ENCODE measurements at places on chromosomes 2 and 18. TPM values are rescaled to one million over a fixed set of nuclear protein-coding genes. Genes with fewer than 3 reads are reported as not detected.

Gene PPP1R1C
- total RNA-seq = 2.9 TPM

Gene MROH2A
- not detected for total RNA-seq

DNA sequence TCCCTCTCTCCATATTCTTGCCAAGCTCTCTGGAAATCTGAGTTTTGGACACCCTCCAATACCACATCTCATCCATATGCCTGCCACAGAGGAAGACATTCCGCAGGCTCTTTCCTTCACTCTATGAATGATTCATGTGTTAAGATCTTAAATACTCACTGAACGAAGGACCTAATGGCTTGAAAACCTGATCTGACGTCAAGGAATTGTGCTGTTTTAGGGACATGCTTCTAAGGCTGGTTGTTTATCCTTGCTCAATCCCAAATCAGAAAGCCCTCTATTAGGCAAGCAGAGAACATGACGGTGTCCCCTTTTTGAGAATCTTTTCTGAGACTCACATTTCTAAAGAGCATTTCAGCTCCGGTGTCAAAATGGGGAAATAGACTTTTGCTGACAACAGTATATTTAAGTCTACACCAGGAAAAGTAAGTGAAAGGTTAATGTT lies 83.7 kb upstream of the GALNT5 start:
- H3K4me1 ChIP-seq = no peaks in the 10 kb centered on the region
- no peak for DNase-seq
- no peak overlapping the region for H3K4me3 ChIP-seq
- peak overlapping the region; percentile 16 for H3K27ac ChIP-seq
- no peaks in the 10 kb centered on the region for H3K27me3 ChIP-seq
- H3K36me3 ChIP-seq = no peaks in the 10 kb centered on the region

DNA sequence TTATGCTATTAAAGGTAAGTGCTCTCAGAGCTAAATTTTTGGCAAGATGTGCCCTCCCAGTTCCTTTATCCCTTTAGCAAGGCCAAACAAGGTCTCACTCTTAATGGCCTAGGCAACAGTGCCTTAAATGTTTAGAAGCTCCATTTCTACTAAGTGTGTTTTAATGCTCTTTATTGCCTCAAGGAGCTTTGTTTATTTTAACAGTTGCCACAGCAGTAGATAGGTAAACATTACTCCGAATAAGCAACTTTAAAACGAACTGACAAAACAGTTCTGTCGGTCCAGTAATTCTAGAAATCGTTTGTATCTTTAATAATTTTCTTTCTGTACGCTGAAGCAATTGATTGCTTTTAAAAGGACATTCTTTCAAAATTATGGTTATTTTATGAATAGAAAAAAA lies 74.5 kb downstream of the PIEZO2 start:
- H3K4me3 ChIP-seq = no peak overlapping the region
- H3K27ac ChIP-seq = no peak overlapping the region
- peaks cover 5% of the 10 kb centered on the region for H3K4me1 ChIP-seq
- no peaks in the 10 kb centered on the region for H3K27me3 ChIP-seq
- no peak for DNase-seq

DNA sequence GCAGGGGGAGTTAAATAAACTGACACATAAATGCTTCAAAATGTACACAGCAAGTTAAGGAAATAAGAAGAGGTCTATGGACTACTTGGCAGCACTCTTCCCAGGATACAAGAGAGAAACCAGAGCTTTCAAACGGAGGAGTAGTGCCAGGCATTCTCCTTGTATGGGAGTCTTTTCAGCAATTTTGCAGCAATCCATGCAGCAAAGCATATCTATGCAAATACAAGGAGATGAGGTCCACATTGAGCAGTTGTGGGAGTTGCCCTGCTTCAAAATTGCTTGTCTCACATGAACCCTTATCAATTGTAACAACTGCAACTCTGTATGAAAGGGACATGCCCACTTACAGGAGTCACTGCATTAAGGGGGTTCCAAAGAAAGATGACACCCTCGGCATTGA lies 37.8 kb downstream of the SCN9A start:
- no peak overlapping the region for H3K4me3 ChIP-seq
- DNase-seq = no peak
- H3K4me1 ChIP-seq = no peaks in the 10 kb centered on the region
- H3K36me3 ChIP-seq = no peaks in the 10 kb centered on the region
- no peak overlapping the region for H3K27ac ChIP-seq

DNA sequence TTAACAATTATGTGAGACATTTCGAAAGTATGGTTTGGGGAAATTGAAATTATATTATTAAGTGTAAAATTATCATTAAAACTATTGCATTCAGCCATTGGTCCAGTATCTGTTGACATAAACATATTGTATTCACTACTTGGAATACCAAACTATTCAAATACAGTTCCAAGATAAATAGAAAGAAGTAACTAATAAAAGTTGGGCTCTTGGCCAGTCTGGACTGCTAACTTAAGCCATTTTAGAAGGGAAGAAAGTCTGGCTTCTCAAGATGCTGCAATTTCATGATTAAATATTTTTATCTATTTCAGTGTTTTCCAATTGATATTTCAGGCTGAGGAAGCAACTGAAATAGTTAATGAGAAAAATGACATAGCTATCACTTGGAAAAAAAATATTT lies 109.8 kb upstream of the CHRNA1 start:
- no peak for DNase-seq
- no peaks in the 10 kb centered on the region for H3K27me3 ChIP-seq
- H3K4me1 ChIP-seq = no peaks in the 10 kb centered on the region
- no peaks in the 10 kb centered on the region for H3K36me3 ChIP-seq
- H3K27ac ChIP-seq = no peak overlapping the region

GRCh38 chr2:32742376-32742775 lies 114.5 kb downstream of the TTC27 start:
- H3K4me1 ChIP-seq = no peaks in the 10 kb centered on the region
- H3K4me3 ChIP-seq = no peak overlapping the region
- DNase-seq = no peak
- H3K27ac ChIP-seq = no peak overlapping the region
- no peaks in the 10 kb centered on the region for H3K27me3 ChIP-seq
- H3K36me3 ChIP-seq = peaks cover 11% of the 10 kb centered on the region
